ENCODE measurements at places on chromosomes 7 and 10.

- no peak for DNase-seq
These were observed 23.2 kb upstream of the MTPN start for GRCh38 chr7:136000288-136000913.

DNA sequence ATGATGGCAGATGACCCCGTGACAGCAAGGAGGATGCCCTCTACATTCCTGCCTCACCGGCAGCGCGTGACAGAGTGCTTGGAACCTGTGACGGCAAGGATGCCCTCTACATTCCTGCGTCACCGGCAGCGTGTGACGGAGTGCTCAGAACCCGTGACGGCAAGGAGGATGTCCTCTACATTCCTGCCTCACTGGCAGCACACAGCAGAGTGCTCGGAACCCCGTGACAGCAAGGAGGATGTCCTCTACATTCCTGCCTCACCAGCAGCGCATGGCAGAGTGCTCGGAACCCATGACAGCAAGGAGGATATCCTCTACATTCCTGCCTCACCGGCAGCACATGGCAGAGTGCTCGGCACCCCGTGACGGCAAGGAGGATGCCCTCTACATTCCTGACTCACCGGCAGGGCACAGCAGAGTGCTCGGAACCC lies 231.0 kb downstream of the DIP2C start:
- peak; percentile 67 for DNase-seq

GRCh38 chr7:40716052-40716451 lies 581.2 kb downstream of the SUGCT start:
- DNase-seq, result no peak

GRCh38 chr10:55214608-55215007 lies 413.6 kb upstream of the PCDH15 start:
- DNase-seq, result no peak

- peak; percentile 68 for DNase-seq
These were observed at the start of gene FLNC for GRCh38 chr7:128830231-128831177. FLNC (plus strand) TSS chr7:128830406; CDS start chr7:128830638, 232 bp downstream.

- peak; percentile 13 for DNase-seq
These were observed 1198.6 kb downstream of the GATA3 start for GRCh38 chr10:9253121-9253520.

DNA sequence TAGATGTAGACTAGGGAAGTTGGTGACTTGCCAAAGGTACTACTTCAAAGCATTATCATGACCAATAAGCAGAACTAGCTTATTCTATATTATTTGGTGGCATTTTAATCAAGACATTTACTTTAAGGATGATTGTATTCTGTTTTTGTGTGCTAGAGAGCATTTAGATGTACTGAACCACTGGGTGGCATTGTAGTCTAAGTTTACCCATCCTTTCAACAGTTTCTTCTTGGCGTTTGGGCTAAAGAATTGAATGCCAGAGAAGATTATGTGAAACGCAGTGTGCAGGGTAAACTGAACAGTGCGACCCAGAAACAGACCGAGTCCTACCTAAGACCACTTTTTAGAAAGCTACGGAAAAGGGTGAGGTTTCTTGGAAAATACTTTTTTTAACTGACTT lies 26.8 kb downstream of the PRPF18 start:
- DNase-seq, result peak; percentile 60

GRCh38 chr7:158142657-158143056 lies 445.0 kb downstream of the PTPRN2 start:
- DNase-seq, result no peak

GRCh38 chr10:29389935-29390334 lies 101.1 kb downstream of the LYZL1 start:
- DNase-seq, result no peak

DNA sequence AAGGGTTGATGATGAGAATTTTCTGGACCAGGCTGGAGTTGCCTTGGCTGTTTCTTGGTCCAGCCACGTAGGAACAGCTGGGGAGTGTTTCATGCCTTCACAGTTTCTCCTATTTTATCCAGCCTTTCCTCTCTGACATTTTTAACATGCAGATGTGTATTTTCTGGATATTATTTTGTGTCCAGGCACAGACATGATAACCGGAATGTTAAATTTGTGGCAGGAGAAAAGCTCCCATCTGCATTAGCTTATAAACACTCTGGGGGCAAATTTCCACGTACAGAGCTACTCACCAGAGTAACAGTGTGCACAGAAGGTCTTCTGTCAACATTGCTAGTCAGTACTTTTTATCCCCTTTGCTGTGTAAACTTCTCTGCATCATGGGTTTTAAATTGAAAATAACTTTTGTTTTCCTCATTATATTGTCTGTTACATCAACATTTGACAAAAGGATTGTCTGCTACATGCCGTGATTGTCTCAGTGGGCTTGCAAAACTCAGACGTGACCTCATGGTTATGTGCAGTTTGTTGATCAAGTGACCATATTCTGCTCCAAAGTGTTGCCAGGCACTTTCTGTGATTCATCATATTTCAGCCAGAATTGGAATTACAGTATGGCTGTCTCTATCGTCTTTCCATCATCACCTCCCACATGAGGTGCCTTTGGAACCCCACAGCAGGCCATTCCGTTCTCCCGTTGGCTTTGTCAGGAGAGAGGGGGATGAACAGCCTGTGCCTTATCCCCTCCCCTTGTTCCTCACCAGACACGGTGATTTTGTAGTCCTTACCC lies 41.4 kb downstream of the INSYN2A start:
- no peak for DNase-seq

DNA sequence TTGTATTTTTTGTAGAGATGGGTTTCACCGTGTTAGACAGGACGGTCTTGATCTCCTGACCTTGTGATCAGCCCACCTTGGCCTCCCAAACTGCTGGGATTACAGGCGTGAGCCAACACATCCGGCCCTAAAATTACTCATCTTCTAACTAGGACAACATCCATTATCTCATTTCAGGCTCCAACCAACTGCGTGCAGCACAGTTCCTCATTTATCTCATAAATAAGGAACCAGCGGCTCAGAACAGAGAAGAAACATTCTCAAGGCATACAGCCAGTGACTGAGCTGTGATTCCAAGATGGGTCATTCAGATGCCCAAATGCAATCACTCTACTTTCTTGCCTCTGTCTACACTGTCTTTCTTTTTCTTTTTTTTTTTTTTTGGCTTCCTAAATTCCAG lies 356.1 kb downstream of the ELMO1 start:
- DNase-seq, result no peak

GRCh38 chr10:81872206-81872862 lies 2.7 kb upstream of the NRG3 start:
- peak; percentile 35 for DNase-seq

GRCh38 chr7:12322284-12322902 lies 81.3 kb downstream of the VWDE start:
- peak; percentile 51 for DNase-seq

DNA sequence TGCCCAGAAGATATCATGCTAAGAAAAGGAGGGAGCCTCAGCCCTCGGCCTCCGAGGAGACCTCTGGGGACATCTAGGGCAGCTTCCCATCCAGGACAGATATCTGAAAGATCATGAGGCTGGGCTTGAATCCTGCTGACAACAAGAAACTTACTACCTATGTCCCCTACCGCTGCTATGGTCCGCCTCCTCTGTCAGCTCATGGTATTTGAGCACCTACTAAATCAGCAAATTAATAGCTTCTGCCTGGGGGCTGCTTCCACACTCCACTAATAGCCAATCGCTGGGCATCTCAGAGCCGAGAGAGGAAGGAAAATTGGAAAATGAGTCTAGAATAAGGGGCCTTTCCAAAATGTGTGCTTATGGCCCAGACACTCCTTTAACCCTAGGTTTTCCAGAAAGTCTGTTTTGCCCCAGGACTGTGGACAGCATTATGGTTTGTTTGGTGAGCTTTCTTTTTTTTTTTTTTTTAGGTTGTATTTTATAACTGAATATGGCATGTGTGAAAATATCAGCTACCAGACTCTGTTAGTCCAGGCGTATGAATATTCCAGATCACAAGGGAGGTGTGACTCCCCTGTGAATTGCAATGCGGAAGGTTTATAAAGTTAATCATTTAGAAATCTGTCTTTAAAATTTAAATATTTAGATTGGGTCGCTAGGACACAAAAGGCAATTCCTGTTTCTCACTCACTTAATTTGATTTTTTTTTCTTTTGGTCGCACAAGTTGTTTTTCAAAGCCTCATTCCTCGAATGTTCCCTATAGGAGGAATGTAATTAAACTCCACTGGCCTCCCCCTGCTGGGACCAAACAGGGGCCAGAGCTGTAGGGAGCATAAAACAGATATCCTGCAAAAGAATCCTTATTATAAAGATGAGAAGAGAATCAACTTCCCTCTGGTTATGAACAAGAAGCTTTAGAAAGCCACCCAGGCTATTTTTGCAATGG lies 89.4 kb downstream of the PARP12 start:
- no peak for DNase-seq

DNA sequence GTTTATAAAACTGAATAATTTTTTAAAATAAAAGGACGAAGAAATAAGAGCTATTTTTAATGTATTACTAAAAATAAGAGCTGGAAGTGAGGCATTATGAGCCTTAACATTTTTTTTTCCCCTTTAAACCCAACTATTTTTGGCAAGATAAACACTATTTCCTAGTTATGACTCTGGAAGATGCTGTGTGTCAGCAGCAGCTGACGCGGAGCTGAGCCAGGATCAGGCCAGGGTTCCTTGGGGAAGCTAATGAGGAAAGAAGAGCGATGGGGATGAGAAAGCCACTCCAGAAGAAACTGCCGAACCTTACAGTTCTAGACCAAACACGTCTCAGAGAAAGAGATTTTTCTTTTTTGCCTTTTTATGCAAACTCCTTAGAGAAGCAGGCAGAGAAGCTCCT lies 85.9 kb downstream of the USP6NL start:
- no peak for DNase-seq

DNA sequence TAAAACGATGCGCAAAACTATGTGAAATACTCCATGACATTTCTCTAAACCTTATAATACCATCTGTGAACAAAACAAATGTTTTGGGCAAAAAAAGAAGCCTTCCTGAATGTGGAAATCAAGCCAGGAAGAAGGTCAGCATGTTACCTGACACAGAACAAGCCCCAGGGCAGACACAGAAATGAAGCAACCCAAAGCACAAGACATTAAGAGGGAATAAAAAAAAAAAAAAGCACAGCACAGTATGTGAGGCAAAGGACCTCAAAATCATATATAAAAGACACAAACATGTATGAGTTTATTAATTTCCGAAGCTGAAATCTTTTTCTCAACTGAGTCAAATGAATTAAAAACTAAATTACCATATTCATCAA lies 161.8 kb downstream of the SKIDA1 start:
- no peak for DNase-seq

DNA sequence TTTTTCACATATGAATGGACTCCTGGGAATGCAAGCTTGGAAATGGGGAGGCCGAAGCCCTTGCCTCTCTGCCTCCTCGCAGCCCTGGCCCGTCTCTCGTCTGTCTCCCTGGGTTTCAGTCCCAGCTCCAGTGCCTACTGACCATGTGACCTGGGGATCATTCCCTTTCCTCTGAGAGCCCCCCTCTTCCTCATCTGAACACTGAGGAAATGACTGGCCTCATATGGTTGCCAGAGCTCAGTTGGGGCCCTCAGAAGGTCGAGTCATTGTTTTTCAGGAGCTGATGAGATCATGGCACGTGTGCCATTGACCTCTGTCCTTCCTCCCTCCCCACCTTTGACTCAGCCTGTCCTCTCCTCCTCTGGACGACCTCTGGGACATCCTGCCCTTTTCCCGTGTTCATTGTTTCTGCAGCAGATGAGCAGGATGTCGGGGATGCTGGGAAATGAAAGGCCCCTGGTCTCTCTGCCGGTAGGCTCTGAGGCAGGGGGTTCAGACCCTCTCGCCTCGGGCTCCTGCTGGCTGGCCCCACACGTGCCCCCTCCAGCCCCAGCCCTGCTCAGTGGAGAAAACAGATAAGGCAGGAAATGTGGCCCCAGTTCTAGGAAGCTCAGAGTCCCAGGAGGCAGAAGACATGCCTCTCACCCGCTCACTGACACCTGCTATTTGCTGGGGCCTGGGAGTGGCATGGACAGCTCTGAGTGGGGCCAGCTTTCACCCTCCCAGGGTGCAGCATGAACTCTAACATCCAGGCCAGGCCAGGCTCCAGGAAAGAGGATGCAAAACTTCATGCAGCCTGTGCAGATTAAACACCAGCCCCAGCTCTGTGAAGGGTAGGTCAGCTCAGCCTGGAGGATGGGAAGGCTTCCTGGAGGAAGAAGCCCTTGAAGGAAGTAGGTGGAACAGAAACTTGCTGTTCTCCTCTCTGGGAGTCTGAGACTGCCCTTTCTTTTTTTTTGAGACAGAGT lies 8.3 kb upstream of the PPP1R35 start:
- peak; percentile 96 for DNase-seq

GRCh38 chr7:159005618-159006017 lies 139.0 kb downstream of the VIPR2 start:
- no peak for DNase-seq

- no peak for DNase-seq
These were observed 390.3 kb upstream of the PCDH15 start for GRCh38 chr10:55191236-55191860.

- peak; percentile 37 for DNase-seq
These were observed 167.0 kb upstream of the CDK1 start for GRCh38 chr10:60611291-60611747.

- DNase-seq, result no peak
These were observed 73.2 kb downstream of the RHOBTB1 start for GRCh38 chr10:60870803-60871202.

GRCh38 chr10:76310588-76311080 lies 879.2 kb downstream of the LRMDA start:
- DNase-seq, result no peak

DNA sequence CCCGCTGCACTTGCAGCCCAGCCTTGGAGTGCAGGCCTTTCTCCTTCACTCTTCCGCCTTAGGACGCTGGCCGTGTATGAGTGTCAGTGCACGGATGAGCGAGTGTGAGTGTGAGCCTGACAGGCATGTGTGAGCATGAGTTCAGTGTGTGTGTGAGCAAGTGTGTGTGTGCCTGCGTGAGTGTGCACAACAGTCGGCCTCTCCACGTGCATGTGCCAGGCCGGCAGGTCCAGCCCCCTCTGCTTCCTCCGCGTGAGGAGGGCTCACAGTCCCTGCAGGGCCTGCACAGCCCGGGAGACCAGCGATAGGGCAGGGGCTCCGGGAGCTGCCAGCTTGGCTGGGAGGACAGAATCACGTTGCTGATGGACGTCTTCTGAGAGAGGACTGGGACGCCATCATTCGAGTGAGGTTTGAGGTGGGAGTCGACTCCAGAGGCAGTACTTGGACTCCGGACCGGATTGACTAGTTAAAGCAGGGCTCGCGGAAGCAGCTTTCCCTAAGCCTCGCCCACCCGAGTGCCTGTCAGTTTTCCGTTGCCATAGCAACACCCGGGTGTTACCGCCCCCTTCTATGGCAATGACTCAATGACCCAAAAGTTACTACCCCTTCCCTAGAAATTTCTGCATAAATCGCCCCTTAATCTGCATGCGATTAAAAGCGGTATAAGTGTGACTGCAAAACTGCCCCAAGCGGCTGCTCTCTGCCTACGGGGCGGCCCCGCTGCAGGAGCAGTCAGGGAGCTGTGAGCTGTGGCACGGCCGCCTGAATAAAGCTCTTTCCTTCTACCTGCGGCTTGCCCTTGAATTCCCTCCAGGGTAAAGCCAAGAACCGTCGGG lies 19.6 kb upstream of the CFAP46 start:
- DNase-seq, result peak; percentile 74

Data from endothelial cell of umbilical vein (primary cell).